ENCODE measurements at places on chromosomes 12 and 14.

DNA sequence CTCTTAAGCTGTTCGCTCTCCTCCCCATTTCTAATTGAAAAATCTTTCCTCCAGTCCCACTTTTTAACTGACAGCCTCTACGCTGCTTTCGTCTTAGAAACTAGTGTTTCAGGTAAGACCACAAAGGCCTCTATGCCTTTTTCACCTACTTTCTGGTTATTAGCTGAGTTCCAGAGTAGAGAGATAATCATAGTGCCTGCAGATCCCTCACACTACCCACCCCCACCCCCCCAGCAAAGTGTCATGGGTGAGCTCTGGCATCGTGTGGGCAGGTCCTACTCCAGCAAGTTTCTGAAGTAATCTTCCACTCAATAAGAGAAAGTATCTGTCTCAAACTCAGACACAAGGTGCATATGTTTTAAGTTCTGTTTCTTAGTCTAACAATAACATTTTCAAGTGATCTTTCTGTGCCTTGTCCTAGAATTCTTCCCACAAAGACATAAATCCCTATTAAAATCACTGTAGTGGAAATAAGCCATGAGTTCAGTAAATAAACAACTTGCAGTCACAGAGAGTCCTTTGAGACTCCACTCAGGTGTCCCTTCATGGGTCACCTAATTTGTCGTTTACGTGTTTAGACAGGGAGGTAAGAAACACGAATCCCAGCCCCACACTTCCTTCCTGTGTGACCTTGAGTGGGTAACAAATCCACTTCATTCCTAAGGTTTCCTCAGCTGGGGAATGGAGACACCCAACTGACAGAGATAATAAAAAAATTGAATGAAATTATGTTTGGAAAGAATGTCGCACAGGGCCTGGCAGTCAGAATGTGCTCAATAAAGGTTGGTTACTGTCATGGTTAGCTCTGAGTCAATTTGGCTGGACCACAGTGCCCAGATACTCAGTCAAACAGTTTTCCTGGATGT is 228.9 kb upstream of the CAND1 start:
- DNase-seq, result no peak

GRCh38 chr14:95585953-95586620 is 51.2 kb downstream of the GLRX5 start:
- DNase-seq, result no peak

GRCh38 chr14:101174522-101174838 is 271.0 kb upstream of the RTL1 start:
- DNase-seq, result no peak

DNA sequence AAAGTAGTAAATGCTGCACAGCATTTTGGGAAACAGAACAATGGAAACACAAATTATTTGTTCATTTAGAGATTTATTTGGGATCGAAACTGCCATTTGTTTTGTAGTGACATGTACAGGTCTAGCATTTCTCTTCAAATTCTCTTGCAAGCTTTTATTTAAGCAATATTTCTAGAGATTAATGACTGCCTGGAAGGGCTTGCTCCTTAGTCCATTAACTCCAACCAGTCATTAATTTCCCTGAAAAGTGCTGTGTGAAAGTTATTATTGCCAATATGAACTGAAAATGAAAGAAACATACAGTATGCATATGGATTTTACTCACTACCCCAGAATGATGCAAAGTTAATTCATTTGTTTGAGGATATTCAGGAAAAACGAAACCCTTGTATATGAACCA is 1349.6 kb upstream of the FLRT2 start:
- DNase-seq, result no peak

DNA sequence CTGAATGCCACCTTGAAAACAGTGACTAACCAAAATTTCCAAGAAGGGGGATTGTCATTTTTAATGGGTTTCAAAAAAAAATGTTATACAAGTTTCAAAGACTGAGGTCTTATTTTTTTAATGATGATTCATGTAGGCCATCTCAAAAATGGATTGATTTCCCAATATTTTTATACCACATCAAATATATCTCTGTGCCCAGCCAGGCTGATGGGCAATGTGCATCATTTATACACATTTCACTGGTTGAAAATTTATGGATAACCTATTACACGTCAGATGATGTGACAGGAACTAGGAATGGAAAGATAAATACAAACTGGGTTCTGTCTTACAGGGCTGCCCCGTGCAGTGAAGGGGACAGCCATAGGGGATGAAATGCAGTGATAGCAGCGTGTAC is 112.7 kb upstream of the TMPO start:
- DNase-seq, result no peak

- no peak for DNase-seq
Observed at GRCh38 chr12:110677206-110677911, 11.6 kb downstream of the HVCN1 start.

- no peak for DNase-seq
Observed at GRCh38 chr12:129069886-129070285, 216.6 kb downstream of the GLT1D1 start.
